ENCODE measurements at places on chromosomes 2 and 18. TPM values are rescaled to one million over a fixed set of nuclear protein-coding genes. Genes with fewer than 3 reads are reported as not detected.

DNA sequence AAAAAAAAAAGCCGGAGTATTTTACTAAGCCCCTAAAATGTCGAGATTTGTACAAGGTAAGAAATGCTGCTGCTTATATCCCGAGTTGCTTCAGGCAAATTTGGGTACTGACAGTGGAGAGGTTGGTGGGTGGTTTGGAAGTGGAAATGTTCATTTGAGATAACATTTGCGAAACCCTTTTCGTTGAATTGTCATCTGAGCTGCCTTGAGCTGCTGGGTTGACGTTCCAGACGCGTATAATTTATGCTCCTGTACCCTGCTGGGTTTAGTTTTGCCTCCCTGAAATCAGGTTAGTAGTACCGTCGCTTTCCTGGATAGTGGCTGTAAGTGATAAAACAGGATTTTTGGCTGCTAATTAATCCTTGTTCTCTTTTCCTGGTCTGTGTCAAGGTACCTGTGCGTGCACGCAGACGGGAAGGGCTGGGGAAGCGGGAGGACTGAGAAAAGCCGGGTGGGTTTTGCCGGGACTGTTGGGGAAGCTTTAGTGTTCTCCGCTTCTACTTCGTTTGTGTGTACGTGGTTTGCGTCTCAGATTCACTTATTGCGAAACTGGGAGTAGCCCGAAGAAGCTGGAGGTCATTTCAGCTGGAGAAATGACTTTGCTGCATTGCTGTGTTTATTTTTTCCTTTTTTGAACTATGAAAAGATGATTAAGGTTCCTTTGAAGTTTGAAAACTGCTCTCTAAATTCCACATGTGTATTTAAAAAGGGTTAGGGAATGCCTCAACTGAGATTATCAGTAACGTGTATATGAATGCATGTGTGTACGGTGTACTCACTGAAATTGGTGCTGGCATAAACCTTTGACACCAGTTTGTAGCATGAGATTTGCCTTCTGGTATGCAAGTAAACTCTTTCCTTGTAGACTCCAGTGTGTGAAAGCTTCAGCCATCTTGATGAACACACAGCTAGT lies 709 bp downstream of the UGP2 start:
- DNase-seq = no peak

GRCh38 chr2:118970396-118971135 lies 28.6 kb downstream of the MARCO start:
- DNase-seq = peak; percentile 25

DNA sequence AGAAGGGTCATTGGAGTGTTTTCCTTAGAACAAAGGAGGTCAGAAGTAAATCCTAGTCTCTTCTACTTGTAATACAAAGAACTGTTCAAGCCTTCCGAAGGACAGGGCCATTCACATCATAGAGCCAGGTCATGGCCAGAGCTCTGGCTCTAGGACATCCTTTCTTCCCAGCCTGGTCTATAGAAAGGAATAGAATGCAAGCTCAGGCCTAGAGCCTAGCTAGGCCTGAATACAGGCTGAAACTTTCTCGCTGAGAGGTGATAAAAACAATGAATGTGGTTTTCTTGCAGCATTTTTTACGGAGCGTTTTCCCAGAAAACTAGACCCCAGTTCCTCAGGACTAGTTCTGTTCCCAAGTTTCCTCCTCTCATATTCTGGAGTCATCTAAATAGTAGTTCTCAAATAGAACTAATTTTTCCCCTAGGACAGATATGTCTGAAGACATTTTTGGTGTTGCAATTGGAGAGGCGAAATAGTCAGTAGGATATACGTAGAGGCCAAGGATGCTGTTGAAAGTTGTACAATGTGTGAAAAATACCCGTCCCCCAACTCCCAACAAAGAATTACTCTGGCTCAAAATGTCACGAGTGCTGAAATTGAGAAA lies 6.8 kb downstream of the UGT1A6 start:
- DNase-seq = no peak

GRCh38 chr18:42192251-42193248 lies 237.5 kb downstream of the PIK3C3 start:
- no peak for DNase-seq

RAB17 gene
- 23.3 TPM for total RNA-seq

- DNase-seq = peak; percentile 27
Observed at GRCh38 chr2:208269091-208269490, 3.0 kb downstream of the PIKFYVE start.

DNA sequence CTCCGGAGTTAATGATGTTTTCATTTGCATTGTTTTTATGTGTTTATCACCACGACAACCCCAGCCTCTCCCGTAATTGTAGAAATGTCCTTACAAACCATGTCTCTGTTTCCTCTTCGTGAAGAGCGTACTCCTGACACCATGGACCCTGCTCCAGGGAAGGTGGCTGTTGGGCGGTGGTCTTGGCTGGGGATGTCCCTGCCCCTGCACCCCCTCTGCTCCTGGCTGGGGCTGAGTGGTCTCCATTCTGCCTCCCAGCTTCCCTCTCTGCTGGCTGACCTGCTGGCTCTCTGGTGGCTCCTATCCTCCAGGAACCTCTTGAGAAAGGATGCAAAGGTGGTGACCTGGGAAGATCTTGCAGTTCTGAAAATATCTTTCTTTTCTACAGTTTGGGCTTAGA lies 81.1 kb downstream of the ASB1 start:
- no peak for DNase-seq

- DNase-seq = peak; percentile 1
Observed at GRCh38 chr2:53104263-53104662, 663.3 kb upstream of the CHAC2 start.

UPP2 gene
- total RNA-seq = not detected

DNA sequence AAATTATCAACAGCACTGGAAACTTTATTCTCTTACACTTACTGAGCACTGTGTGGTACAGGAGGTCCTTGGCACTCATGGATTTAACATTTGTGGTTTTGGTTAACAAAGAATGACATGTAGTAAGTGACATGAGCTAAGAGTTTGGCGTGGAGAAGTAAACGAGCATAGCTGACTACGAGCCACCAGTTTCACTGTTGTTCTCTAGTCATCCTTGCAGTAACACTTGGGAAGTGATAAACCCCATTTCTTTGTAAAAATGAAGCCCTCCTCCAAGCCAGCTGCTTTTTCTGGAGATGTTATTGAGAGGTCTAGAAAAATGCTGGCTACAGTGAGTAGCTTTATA lies 32.7 kb downstream of the QPCT start:
- no peak for DNase-seq

DNA sequence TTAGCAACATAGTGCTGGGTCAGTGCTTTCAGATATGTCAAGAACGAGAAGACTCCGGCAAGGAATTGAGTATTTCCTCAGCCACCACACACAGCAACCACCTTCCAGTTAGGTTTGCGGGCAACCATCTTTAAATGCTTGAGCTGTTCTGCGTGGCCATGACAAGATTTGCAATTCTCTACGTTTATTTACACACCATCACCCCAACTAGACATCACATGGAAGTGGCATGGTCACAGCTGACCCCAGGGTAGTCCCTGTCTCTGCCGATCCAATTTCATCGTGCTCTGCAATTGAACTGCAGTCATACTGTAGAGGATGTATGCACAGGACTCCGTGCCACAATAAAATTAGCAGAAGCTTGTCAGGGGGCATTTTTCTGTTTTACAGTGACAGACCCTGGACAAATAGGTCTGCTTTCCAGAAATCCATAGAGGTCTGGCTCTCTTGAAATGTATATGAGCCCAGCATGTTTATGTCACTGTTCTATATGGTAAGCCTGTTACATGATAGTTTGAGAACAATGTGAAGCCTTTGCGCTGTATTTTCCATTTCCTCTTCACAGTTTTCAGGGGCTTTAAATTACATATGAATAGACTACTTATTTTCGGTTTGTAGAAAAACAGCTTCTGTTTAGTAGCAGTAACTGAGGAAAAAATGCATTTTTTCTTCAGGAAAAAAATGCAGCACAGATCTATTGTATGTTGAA lies 605.2 kb downstream of the NR4A2 start:
- no peak for DNase-seq

DNA sequence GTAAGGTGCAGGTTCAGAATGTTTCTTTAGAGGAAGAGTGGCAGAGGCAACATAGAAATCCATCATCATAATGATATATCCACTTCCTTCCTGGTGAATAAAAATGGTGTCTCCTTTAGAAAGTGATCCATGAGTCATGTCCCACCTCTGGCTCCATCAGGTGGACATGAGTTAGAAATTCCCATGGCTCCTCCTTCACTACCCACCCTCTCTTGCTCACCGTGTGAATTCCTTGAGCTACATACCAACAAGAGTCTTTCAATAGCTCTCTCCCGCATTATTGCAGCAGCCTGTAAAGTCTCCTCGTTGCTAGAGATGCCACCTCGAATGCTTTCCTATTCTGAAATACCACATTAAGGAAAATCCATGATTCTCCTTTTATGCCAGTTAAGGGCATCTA lies 317.6 kb downstream of the LNPK start:
- DNase-seq = peak; percentile 16

- DNase-seq = no peak
Observed at GRCh38 chr2:238119756-238120462, 18.6 kb upstream of the KLHL30 start.

ALK gene
- 0.21 TPM for total RNA-seq

ASPRV1 gene
- total RNA-seq = 0.90 TPM

- DNase-seq = no peak
Observed at GRCh38 chr2:23824777-23825212, 102.1 kb downstream of the ATAD2B start.

- no peak for DNase-seq
Observed at GRCh38 chr2:30781961-30782533, 25.2 kb downstream of the CAPN13 start.

- no peak for DNase-seq
Observed at GRCh38 chr2:234278556-234279255, 218.2 kb downstream of the ARL4C start.

- DNase-seq = no peak
Observed at GRCh38 chr2:107414376-107414775, 412.3 kb upstream of the RGPD4 start.

GRCh38 chr18:73119574-73119973 lies 251.8 kb upstream of the NETO1 start:
- DNase-seq = no peak

- no peak for DNase-seq
Observed at GRCh38 chr2:237675316-237675715, 47.9 kb downstream of the LRRFIP1 start.

PAX8 gene
- total RNA-seq = not detected

DNA sequence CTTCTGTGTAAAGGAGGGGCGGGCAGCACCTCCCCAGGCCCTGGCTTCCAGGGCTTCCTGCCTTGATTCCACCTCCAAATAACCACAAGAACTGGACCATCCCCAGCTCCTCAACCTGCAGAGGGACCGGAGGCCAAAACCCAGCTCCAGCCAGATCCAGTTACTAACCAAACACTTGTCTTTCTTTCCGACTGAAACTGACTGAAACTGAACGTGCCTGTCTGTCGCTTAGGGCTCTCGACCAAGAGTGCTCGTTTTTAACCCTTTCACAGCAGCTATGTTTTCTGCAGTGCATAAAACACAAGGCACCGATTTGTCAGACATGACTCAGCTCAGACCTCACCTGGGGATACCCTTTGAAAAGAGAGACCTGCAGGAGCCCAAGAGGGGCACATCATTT lies 249.9 kb upstream of the SIX2 start:
- DNase-seq = peak; percentile 20

DNA sequence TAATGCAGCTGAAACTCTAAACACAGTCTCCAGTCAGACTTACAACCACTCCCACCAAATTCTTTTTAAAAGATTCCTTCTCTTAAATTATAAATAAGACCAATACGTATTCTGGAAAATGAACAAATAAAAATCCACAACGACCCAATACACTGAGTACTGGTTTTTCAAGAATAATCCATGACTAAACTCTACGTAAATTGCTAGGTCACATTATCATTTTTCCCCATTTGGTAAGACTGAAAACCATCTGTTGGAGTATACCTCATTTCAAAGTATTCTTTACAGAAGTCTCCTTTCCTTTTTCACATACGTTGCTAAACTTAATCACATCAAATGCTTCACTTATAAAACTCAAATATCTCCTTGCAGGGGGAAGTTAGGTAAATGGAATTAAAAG lies 6.0 kb downstream of the ZNF516 start:
- DNase-seq = no peak

SMIM21 gene
- total RNA-seq = not detected

GRCh38 chr2:86372641-86373502 lies 35.4 kb upstream of the REEP1 start:
- DNase-seq = peak; percentile 64

DNA sequence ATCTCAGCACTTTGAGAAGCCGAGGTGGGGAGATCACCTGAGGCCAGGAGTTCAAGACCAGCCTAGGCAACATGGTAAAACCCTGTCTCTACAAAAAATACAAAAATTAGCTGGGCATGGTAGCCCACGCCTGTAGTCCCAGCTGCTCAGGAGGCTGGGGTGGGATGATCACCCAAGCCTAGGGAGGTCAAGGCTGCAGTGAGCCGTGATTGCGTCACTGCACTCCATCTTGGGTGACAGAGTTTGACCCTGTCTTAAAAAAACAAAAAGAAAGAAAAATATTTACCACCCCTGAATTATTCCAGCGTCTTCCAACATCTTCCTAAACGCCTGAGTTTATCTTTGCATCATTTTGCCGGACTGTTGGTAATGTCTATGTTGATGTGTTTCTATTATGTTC lies 6.2 kb upstream of the IGFBP5 start:
- no peak for DNase-seq

MBD1 gene
- total RNA-seq = 58.3 TPM

All from H7 (cell line).